IMR-90 (cell line): ENCODE measurements at places on chromosomes 16 and 17.

- DNase-seq: no peak
Observed at GRCh38 chr17:57706761-57707160, 38.3 kb downstream of the CCDC182 start.

DNA sequence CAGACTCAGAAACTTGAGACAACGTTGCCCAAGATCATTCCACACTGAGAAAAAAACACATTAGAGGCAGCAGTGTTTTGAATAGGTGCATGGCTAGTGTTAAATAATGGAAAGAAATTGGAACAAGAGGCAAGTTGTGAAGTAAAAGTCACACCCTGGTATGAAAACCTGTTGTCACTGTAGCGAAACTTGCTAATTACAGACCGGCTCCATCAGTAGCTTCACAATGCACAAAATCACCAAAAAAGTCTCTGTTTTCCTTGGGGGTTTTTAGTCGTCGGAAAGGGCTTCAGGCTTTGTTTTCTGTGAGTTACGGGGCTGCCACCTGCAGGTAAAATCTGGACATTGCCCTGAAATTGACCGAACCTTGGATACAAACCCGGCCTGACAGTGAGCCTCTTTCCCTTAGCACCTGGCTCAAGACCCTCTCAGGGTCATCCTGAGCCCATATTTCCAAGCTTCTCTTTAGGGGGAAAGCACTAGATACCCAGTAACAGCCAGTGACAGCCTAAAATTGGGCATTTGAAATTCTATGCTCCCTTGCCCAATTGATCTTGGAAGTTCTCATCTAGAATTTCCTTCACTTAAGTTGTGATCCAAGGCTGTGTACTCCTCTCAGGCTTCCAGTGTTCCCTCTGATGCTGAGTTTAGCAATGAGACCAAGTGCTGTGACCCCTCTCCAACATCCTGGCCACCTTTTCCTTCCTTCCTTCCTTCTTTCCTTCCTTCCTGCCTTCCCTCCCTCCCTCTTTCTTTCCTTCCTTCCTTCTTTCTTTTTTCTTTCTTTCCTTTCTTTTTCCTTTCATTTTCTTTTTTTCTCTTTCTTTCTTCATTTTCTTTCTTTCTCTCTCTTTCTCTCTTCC is 7.2 kb upstream of the GRB2 start:
- peak; percentile 62 for DNase-seq

- DNase-seq: peak; percentile 16
Observed at GRCh38 chr16:945271-946047, 25.3 kb downstream of the LMF1 start.

GRCh38 chr17:81309140-81309858 is 14.2 kb upstream of the SLC38A10 start:
- peak; percentile 51 for DNase-seq

DNA sequence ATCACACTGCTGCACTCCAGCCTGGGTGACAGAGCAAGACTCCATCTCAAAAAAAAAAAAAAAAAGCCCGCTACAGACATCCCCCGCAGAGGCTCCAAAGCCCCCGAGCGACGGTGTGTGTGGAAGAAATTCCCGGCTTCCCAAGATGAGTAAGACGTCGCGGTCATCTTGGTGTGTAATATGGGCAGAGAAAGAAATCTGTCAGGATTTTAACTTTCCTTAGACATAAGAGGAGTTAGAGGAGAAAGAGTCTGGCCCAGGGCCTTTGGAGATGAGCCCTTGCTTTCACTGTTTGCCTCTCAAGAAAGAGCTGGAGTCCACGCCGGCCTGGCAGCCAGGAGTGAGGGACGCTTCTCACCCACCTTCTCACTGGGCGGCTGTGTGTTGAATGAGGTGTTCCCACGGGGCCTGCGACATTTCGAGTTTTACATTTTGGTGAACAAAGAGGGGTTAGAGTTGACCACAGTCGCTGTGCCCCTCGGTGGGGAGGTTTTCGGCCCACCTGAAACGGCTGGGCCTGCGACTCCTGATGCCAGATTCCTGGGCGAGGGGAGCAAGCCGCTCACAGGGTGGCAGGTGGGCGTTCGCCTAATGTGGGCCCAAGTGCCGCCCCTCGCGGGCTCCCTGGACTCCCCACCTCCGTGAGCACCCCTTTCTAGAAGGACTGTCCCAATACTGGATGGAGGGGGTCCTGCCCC is 17.9 kb downstream of the C1QTNF1 start:
- DNase-seq: peak; percentile 37

- DNase-seq: no peak
Observed at GRCh38 chr16:72021043-72021442, 12.5 kb downstream of the DHODH start.

GRCh38 chr16:5885521-5885920 is 787.9 kb upstream of the EEF2KMT start:
- DNase-seq: no peak

GRCh38 chr16:52770828-52771227 is 223.9 kb upstream of the TOX3 start:
- DNase-seq: no peak

GRCh38 chr17:72715906-72716572 is 376.4 kb downstream of the SLC39A11 start:
- DNase-seq: peak; percentile 98

GRCh38 chr16:57413733-57414132 is 9.2 kb downstream of the CCL17 start:
- DNase-seq: no peak

- peak; percentile 42 for DNase-seq
Observed at GRCh38 chr17:27396941-27397340, 59.3 kb upstream of the KSR1 start.

GRCh38 chr17:411421-412120 is 59.0 kb upstream of the RPH3AL start:
- DNase-seq: no peak

DNA sequence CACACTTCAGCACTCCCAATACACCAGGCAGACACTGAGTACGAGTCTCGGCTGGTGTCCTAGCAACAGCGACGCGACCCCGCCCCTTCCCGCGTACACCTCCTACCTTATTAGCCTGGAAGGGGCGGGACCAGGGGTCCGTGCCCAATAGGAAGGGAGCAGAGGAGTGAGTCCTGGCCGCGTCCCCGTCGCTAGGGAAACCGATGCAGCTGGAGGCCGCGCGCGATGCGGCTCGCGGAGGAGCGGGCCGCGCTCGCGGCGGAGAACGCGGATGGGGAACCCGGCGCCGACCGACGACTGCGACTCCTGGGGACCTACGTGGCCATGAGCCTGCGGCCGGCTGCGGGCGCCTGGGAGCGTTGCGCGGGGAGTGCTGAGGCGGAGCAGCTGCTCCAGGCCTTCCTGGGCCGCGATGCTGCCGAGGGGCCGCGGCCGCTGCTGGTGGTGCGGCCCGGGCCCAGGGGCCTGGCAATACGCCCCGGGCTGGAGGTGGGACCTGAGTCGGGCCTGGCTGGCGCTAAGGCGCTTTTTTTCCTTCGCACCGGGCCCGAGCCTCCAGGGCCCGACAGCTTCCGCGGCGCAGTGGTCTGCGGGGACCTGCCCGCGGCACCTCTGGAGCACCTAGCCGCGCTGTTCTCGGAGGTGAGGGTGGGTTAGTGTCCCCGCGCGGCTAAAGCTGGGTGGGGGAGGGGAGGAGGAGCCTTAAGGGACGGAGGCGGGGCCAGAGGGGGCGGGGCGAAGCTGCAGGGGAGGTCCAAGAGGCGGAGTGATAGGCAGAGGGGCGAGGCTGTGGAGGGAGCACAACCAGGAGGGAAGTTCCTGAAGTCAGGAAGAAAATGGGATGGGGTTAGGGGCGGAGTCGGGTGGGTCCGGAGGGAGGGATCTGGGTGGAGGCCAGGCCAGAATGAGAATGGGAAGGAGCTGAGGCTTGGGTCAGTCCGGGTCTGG is at the start of gene DNAH9:
Gene DNAH9 (plus strand): TSS at position 197 of the 948 bp plus-strand sequence. CDS start 29 bp downstream, at position 226.
- no peak for DNase-seq

DNA sequence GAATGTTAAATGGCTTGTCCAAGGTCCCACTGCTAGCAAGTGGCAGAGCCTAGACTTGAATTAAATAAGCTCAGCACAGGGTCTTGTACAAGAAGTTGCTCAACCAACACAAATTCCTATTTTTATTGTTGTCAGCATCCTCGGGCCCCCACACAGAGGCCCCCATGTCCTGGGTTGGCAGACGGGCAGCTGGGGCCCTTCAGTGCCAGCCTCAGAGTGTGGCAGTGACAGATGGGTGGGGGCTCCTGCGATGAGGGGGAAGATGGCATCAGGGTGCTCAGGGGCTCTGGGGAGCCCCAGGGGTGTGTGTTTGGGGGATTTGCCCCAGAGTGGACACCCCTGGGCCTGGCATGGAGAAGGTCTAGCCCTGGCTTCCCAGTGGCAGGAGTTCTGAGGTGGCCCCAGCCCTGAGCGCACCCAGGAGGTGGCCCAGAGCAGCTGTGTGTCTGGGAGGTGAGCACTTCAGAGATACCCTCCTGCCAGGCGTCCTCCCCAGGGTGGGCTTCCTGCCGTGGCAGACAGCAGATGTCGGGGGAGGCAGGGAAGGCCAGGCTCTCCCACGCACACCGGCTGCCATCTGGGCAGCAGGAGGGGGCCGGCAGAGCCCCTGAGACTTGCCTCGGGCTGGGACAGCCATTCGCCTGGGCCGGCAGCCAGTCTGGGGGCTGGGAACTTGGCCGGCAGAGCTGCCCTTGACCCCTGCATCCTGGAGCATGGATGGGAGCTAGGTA is 150.8 kb downstream of the C16orf78 start:
- no peak for DNase-seq

- DNase-seq: peak; percentile 38
Observed at GRCh38 chr17:44878627-44879221, 20.5 kb downstream of the EFTUD2 start.

DNA sequence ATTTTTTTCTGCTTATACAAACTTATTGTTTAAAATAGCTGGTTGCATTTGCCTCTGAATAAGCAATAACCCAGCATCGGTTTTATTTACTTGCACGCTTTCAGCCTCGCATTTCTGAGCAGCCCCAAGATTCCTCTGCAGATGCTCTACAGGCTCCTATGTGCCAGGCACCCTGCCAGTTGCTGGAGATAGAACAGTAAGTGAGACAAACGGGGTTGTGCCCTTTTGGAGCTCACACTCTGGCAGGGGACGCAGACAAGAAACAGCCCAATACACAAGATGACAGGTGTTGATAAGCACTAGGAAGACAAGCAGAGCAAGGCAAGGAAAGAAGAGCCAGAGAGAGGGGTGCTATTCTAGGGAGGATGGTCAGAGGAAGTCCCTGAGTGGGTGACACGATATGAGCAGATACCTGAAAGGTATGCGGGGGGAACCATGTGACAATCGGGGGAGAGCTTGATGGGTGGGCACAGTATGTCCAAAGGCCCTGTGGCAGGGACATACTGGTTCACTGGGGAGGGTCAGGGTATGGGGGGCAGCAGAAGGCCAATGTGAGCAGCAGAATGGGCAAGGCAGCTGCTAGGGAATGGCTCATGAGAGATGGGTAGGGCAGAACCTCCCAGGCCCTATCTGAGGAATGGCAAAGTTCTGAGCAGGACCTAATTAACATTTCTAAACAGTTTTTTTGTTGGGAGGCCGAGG is 18.7 kb upstream of the ADORA2B start:
- DNase-seq: no peak

GRCh38 chr16:54654429-54654828 is 276.2 kb upstream of the IRX5 start:
- DNase-seq: no peak

- DNase-seq: no peak
Observed at GRCh38 chr16:29745853-29746345, at the start of gene C16orf54. TSS of gene C16orf54 (minus strand) at chr16:29745990. CDS start at chr16:29744951, 1,039 bp downstream.

DNA sequence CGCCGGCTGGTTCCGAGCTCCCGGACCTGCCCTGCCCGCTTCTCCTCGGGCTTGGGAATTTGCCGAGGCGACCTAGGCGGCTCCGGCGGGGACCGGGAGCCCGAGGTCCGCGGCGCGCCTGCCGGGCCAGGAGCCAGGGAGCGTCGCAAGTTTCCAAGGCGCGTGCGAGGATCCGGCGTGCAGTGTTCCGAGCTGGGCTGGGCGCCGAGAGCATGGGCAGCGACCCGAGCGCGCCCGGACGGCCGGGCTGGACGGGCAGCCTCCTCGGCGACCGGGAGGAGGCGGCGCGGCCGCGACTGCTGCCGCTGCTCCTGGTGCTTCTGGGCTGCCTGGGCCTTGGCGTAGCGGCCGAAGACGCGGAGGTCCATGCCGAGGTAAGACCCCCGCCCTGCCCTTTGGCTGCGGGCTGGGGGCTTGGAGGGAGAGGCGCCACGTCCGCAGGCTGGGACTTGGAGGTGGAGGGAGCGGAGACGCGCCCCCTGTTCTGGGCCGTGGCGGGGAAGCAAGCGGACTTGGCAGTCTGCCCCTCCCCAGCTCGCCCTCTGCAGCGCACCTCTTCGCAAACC is 668 bp downstream of the MMP15 start:
- DNase-seq: peak; percentile 17

GRCh38 chr17:56178203-56178602 is 24.9 kb downstream of the ANKFN1 start:
- DNase-seq: no peak

- DNase-seq: no peak
Observed at GRCh38 chr17:34360601-34361270, 2.3 kb downstream of the CCL1 start.

GRCh38 chr16:57118461-57119084 is 26.2 kb downstream of the CPNE2 start:
- DNase-seq: no peak

GRCh38 chr16:30893744-30894539 is at the start of gene BCL7C:
TSS of gene BCL7C (minus strand) at chr16:30894077. CDS start at chr16:30893944, 133 bp downstream.
- DNase-seq: peak; percentile 80

GRCh38 chr17:28812748-28813377 is 29.7 kb downstream of the FAM222B start:
- peak; percentile 71 for DNase-seq

GRCh38 chr16:84503751-84504395 is 586 bp downstream of the MEAK7 start:
- peak; percentile 55 for DNase-seq

GRCh38 chr17:48748718-48749566 is 20.4 kb upstream of the HOXB13 start:
- no peak for DNase-seq

- DNase-seq: peak; percentile 13
Observed at GRCh38 chr16:1984347-1985225, 593 bp downstream of the GFER start.

DNA sequence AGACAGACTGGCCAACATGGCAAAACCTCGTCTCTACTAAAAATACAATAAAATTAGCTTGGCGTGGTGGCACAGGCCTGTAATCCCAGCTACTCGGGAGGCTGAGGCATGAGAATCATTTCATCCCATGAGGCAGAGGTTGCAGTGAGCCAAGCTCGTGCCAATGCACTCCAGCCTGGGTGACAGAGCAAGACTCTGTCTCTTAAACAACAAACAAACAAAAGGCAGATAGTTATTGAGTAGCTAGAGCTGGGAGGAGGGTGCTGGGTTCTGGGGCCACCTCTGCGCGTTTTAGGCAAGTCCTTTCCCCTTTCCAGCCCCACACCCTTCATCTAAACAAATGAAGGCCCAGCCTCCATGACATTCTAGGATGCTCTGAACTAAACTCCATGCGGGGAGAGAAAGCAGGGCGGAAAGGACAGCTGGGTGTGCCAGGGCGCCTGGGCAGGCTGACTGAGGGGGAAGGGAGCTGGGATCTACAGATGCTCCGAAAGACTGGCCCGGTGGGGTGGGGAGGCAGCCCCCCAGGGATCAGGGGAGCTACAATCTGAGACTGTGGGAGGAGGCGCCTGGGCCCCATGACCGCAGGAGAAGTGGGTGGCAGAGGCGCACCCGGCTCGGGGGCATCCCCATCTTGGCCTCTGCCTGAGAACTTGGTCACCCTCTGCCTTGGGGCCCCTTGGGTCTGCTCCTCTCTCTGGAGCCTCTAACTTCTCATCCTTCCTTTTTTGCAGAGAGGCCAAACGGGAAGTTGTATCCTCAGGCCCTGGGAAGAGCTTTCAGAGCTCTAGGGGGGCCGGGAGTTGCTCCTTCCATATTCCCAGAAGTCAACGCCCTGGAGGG is 910 bp downstream of the ITGAL start:
- DNase-seq: no peak

- DNase-seq: peak; percentile 26
Observed at GRCh38 chr17:69434164-69434579, 19.7 kb downstream of the MAP2K6 start.

GRCh38 chr17:29694918-29695563 is 72.3 kb upstream of the CORO6 start:
- DNase-seq: no peak
